ENCODE measurements at places on chromosomes 2 and 18. TPM values are rescaled to one million over a fixed set of nuclear protein-coding genes. Genes with fewer than 3 reads are reported as not detected.
A peak's percentile ranks its signal among the peaks of the same experiment; 100 is the strongest.

DNA sequence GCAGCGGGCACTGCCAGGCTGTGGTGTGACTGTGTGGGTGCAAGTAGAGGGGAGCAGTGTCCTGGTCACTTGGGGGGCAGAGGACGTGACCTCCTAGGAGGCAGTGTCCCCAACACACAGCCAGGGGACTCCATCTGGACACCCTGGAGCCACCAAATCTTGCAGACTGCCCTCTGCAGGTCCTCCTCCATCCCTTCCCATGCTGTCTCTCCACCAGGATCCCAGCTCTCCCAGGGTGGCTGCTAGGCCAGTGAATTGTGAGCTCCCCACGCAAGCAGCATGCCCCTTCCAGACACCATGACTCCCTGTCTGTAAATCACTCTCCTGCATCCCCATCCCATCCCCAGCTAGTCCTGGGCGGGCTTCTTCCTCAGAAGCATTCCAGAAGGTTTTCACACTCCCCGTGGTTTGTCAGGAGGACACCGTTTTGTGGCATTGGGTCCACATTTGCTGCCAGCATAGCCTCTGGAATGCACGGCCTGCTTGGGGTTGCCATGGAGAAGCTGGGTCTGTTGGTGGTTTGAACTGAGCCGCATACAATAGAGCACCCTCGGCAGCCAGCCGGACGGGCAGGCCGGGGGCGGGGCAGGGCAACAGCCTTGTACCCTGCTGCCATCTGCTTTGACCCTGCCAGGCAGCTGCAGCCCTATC, 210.7 kb downstream of the KLHL29 start:
- H3K27me3 ChIP-seq = peaks cover 6% of the 10 kb centered on the region
- no peaks in the 10 kb centered on the region for H3K36me3 ChIP-seq
- H3K4me1 ChIP-seq = no peaks in the 10 kb centered on the region
- H3K27ac ChIP-seq = no peak overlapping the region
- no peak for DNase-seq

GRCh38 chr2:218270721-218271486, 585 bp downstream of the PNKD start:
- H3K27ac ChIP-seq = peak overlapping the region; percentile 91
- peaks cover 13% of the 10 kb centered on the region for H3K36me3 ChIP-seq
- H3K27me3 ChIP-seq = no peaks in the 10 kb centered on the region
- peaks cover 31% of the 10 kb centered on the region for H3K4me1 ChIP-seq
- H3K4me3 ChIP-seq = peak overlapping the region; percentile 91

GRCh38 chr2:3620834-3621233, 25.9 kb downstream of the COLEC11 start:
- H3K4me1 ChIP-seq = no peaks in the 10 kb centered on the region
- H3K4me3 ChIP-seq = no peak overlapping the region
- DNase-seq = no peak
- H3K27ac ChIP-seq = no peak overlapping the region
- H3K27me3 ChIP-seq = peaks cover 10% of the 10 kb centered on the region

DNA sequence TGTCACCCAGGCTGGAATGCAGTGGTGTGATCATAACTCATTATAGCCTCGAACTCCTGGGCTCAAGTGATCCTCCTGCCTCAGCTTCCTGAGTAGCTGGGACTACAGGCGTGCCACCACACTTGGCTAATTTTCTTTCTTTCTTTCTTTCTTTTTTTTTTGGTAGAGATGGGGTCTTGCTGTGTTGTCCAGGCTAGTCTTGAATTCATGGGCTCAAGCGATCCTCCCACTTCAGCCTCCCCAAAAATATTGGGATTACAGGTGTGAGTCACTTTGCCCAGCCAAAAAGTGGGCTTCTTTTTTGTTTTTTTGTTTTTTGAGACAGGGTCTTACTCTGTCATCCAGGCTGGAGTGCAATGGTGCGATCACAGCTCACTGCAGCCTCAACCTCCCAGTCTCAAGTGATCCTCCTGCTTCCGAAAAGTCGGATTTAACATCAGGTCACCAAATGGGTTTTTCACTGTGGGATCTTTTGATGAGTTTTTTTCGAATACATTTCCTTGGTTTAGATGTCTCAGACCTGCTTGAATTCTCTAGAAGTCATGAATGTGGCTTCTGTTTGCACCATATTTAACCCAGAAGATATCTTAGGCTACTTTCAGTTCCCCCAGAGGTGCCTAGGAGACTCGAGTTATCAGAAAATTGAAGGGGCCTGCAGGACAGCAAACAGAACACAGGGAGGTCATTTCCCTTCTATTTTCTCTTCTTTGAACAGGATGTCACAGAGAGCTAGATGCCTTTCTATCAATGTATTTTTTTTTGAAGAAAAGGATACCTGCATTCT, 8.9 kb downstream of the RAB31 start:
- H3K27ac ChIP-seq = no peak overlapping the region
- no peaks in the 10 kb centered on the region for H3K36me3 ChIP-seq
- peaks cover 56% of the 10 kb centered on the region for H3K27me3 ChIP-seq
- no peak overlapping the region for H3K4me3 ChIP-seq
- H3K4me1 ChIP-seq = no peaks in the 10 kb centered on the region

The C2orf15 gene
- 2.3 TPM for total RNA-seq

- H3K36me3 ChIP-seq = peaks cover 18% of the 10 kb centered on the region
- peak overlapping the region; percentile 92 for H3K4me3 ChIP-seq
- DNase-seq = peak; percentile 37
- H3K27me3 ChIP-seq = peaks cover 3% of the 10 kb centered on the region
These were observed 899 bp downstream of the SLC1A4 start for GRCh38 chr2:64989982-64990614.

The EEF1B2 gene
- total RNA-seq = 506 TPM
